ENCODE measurements at places on chromosomes 13 and 19.

DNA sequence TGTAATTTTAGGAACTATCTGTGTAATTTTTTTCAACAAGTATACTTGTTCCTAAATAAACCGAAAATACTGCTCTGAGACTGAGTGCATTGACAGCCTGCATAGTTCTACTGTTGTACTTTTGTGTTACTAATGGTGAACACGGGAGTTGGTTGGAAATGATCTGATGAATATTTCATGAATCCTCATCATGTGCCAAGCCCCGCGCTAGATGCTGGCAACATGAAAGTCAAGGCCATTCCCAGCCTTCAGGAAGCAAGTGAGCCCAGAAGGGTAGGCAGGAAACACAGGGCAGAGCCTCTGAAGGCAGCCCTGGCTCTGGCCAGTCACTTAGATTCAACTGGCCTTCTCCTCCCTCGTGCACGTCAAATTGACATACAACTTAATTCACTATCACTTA is 106.1 kb downstream of the ABCC4 start:
- DNase-seq, result no peak

DNA sequence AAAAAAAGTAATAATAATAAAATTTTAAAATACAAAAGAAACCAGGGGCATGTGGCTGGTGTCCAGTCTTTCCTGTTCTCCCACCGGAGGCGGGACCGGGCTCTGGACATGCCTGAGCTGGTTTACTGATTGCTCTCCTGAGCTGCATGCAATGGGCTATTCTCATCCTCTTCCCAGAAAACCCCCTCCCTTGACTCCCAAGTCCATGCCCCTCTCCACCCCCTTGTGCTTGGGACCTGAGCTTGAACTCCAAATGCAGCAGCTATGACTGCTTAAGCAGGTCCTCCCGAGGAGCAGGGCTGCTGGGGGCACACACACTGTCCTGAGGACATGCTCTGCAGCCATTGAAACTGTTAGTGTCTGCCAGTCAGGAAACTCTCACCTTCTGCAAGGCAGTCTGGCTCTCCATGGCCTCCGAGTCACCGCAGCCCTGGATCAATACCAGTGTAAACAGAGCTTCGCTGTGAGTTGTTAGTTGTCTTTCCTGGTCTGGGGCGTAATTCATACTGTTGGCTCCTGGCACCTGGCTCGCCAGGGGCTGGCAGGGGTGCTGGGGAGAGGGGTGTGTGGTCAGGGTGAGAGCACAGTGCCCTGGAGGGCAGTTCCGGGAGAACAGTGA is 41.6 kb upstream of the CHST8 start:
- no peak for DNase-seq

DNA sequence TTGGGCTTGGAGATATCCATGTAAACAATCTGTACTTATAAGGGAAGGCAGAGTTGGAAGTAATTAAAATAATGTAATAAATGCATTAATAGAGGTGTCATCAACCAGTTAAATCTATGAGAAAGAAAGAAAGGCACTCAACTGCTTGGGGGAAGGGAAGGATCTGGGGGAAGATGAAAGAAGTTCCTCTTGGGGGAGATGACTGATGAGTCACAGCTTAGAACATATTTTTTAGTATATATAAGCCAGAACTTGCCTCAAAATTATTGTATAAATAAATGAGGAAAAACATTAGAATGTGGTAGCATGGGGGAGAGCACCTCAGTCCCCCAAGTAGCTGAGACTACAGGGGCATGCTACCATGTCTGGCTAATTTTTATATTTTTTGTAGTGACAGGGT is 205.8 kb downstream of the GGACT start:
- no peak for DNase-seq

DNA sequence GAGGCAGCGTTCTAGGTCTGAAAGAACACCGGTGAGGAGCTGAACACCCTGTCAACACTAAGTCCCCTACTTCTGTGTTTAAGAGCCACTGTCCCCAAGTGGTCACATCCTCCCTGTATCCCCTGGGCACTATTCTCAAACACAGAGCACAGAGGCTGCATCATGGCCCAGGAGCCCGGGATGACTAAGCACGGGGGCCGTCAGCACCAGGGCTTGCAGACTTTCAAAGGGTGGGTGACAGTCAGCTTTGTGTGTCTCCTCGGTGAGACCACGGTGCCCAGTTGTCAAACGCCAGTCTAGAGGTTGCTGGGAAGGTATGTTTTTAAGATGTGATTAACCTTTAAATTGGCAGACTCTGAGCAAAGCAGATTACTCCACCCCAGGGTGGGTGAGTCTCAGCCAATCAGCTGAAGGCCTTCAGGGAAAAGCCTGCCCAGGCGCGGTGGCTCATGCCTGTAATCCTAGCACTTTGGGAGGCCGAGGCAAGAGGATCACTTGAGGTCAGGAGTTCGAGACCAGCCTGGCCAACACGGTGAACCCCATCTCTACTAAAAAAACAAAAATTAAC is 8.0 kb downstream of the MAP2K2 start:
- DNase-seq, result no peak

GRCh38 chr19:55447421-55448174 is 4.5 kb upstream of the SHISA7 start:
- DNase-seq, result no peak

DNA sequence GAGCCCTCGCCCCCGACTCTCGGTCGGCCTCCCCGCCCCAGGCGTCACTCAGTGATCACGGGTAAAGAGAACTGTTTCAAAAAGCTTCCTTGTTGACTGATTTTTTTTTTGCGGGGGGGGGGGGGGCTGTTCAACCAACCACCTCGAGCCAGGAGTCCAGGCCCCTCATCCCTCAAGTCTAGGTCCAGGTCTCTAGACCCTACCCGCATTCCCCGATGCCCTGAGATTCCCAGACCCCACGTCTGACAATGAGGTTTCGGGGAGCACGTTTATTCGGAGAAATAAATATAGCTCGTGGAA is 4.3 kb downstream of the HRC start:
- no peak for DNase-seq

DNA sequence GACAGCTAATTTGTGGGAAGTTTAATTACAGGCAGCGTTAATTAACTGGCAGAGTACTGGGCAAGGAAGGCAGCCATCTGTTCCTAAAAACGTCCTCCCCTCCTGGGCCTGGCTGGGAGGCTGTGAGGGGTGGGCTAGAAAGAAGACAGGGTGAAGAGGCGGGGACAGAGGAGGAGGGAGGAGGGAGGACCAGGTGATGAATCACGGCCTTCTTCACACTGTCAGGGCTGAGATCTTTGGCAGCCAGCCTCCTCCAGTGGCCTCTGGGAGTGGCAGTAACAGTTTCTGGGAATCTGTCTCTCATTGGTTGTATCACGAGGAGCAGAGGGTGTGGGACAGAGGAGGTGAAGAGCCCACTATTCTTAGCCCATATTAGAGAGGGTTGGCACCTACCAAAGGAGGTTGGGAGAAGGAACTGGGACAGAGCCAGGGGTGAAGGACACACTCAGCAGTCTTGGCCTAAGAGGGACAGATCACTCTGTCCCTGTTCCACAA is 9.6 kb upstream of the ZNRF4 start:
- no peak for DNase-seq

All from fibroblast of skin of left biceps (primary cell).